ENCODE measurements at places on chromosomes 13 and 19.
A peak's percentile ranks its signal among the peaks of the same experiment; 100 is the strongest.

- DNase-seq = peak; percentile 94
Measured at GRCh38 chr19:49676136-49676783, 811 bp upstream of the PRMT1 start.

DNA sequence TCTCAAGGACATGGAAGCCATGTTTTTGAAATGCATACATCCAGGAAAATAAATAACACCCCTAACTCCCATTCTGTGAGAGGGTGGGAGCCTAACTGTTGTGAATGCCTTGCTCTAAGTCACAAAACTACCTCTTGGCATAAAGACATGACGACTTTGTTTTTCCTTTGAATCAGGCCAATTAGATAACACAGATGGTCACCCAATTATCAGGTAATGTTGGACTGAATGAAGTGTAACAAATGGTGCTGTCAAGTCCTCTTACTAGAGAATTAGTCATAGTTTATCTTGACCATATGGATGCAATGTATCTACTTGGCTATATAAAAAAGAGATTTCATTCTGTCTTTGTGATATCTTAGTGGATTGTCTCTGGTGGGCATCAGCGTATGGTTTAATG is 553.6 kb upstream of the ATXN8OS start:
- DNase-seq = no peak

DNA sequence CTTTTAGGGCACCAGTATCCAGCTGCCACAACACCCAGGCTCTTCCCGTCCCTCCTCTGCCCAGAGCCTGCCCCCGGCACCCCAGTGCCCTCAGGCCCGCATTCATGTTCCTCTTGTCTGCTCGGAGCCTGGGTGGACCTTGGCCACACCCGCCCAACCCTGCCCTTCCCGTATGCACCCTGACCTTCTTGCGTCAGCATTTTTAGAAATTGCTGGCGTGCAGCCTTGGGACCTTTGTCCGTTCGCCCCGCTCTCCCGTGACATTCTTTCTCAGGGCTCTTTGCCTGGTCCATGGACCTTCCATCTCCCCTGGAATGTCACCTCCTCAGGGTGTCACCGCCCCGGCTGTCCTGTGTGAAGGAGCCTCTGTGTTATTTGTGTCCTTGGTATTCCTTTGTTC is 7.6 kb downstream of the NUCB1 start:
- no peak for DNase-seq

DNA sequence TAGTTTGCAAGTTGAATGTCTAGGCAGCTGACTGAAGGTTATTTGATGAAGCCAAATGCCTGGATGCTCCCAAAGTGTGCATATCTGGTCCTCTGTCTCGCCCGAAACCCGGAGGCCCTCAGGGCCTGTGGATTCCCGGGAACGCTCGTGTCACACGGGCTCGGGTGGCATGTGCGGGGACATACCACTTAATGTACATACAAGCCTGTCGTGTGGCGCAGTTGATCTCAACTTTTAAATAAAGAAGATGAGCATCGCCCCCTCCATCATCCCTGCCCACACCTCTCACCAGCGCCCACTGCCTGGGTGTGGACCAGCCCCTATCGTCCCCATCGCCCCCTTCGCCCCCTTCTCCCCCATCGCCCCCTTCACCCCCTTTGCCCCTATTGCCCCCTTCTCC is 33.9 kb downstream of the ATP11A start:
- no peak for DNase-seq

- peak; percentile 66 for DNase-seq
Measured at GRCh38 chr19:14369399-14370168, 11.7 kb upstream of the ADGRE5 start.

GRCh38 chr13:97544031-97544765 is 110.2 kb downstream of the RAP2A start:
- no peak for DNase-seq

- no peak for DNase-seq
Measured at GRCh38 chr13:44744880-44745633, 168.9 kb upstream of the TSC22D1 start.

- DNase-seq = peak; percentile 65
Measured at GRCh38 chr19:44748426-44749254, at the start of gene BCL3. BCL3 (plus strand) TSS chr19:44748708; CDS start chr19:44748791, 83 bp downstream.

- no peak for DNase-seq
Measured at GRCh38 chr19:39833160-39833463, 850 bp downstream of the DYRK1B start.

DNA sequence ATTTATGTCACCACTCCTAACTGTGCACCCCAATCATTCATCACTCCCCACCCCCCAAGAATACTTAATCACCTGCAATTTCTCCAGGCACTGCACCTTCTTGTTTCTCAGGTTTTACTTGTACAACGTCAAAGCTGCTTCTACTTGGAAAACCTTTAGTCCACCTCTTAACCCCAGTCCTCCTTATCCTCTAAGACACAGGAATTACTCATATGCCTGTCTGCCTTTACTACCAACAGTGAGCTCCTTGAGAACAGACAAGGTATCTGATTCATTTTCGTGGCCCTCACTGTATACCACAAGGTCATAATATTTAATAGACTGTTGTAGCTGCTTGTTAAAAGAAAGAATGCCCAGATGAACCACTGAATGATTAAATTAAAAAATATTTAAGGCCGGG is 21.0 kb upstream of the NDFIP2 start:
- DNase-seq = no peak

DNA sequence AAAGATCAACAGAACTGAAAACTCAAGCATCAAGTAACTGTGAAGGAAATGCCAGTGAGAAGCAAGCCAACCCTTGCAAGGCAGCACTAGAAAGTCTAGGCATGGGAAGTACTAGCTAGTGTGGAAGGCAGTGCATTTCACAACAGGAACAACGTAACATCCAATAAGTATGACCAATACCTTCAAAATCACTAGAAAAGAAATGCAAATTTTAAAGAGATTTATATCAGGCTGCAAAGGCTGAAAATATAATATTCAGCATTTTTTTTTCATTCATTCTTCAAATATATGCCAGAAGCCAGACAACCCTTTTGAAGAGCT is 121.9 kb downstream of the DLEU7 start:
- no peak for DNase-seq

DNA sequence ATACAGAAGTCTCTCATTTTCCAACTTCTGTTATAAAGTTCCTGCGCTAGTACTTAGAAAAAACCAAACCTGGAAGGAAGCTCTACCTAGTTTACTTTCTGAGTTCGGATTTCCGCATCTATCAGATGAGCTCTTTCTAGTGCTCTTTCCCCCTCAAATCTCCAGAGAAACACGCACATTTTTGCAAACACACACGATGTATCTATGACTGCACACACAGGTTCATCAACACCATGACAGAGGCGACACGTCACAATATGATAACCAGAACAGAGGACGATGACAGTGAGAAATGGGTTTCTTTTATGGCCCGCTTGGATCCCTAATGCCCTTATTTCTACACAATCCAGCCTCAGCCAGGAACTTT is 629 bp upstream of the LRRC63 start:
- DNase-seq = no peak

- no peak for DNase-seq
Measured at GRCh38 chr13:22839603-22840530, 340.9 kb upstream of the SGCG start.

- DNase-seq = no peak
Measured at GRCh38 chr13:45696610-45697226, 5.4 kb upstream of the CBY2 start.

- no peak for DNase-seq
Measured at GRCh38 chr19:15623711-15624318, 8.8 kb downstream of the CYP4F8 start.

DNA sequence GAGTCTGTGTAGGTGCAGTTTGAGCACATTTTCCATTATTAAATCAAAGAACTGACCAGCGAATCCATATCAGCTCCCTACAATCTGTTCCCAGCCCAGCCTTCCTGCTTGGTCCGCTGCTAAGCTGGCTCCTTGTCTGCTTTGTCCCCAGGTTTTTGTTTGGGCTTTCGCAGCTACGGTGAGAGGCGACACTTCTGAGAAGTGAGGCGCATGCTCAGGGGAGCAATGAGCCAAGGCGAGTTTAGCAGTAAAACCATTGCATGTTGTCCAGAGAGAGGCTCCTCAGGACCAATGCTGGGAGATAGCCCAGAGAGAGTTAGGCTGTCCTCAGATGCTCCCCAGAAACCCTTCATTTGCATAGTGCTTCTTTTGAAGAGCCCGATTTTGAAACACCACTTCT is 162.0 kb downstream of the ITGBL1 start:
- no peak for DNase-seq

DNA sequence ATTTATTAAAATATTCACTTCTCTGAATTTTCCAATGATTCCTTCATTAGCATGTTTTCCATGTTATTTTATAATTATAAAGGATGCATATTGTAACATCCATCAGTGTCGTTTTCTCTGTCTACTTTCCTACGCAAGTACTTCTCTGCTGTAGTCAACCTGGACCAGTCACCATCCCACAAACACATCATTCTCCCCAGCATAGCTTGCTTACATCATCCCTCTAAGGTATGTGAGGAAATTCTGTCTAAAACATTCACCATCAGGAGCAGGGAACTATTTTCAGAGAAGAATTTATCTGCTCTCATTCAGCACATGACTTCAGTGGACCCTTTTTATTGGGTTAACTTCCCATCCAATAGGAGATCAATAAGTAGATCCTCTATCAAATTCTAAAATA is 806.1 kb upstream of the ARGLU1 start:
- no peak for DNase-seq

DNA sequence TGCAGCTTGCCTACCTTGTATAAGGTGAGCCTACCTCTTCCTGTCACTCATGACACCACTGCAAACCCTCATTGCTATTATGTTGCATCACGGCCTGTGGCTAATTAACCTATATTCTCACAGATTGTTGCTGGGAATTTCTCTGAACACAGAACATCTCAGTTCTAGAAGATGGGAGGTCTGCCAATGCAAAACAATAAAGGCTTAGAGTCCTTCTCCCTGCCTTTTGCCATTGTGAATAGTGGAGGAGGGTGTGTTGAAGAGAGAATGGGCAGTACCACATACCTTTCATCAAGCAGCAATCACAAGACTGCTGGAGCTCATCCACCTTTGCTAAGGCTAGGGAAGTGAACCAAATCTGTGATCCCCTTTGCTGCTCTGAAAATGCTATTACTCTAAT is 34.4 kb downstream of the WDFY2 start:
- DNase-seq = no peak

DNA sequence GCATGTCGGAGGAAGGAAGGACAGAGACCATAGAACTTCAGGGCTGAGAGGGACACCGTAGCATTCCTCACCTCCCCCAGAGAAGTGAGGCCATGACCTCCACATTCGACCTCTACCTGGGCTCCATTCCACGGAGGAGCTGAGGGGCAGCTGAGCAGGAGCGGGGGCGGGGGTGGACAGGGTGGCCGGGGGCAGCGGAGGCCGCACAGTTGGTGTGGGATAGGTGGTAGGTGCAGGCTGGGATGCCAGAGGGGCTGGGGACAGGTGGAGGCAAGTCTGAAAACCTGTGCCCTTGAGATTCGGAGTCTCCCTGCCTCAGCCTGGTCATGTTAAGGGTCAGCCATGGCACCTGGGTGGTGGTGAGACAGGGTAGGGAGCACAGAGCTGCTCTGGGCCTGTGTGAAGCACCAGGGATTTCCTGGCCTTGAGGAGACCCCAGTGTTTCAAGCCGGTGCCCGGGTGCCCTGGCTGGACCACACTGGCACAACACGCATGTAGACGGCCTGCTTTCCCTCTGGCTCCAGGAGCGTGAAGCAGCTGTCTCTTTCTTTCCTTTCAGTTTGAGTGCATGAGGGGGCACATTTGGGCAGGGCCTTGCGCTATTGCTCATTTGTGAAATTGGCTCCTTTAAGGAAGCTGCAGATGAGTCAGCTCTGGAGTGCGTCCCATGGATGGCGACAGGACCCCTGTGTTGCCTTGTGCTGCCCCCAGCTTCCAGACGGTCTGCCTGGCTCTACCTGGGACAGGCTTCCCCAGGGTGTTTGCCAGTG is 51.8 kb downstream of the TSSK6 start:
- DNase-seq = peak; percentile 65

GRCh38 chr13:34172048-34172447 is 354.1 kb downstream of the RFC3 start:
- no peak for DNase-seq

- DNase-seq = peak; percentile 71
Measured at GRCh38 chr13:19782049-19782726, 557 bp downstream of the PSPC1 start.

DNA sequence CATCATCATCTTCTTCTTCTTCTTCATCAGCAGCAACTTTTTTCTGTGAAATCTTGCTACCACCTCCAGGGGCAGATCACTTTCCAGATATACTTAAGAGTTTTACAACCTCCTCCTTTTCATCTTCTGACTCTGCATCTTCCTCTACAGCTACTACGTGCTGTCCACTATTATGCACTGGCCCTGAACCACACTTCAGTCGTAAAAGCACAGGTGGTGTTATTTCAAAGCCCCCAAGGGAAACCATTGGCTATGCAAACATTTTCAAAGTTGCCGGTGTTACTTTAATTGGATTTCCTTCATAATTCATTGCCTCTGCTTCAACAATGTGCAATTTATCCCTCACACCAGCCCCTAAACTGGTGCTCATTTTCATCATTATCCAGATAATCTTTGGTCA is 75.0 kb downstream of the POLR1D start:
- DNase-seq = no peak

- DNase-seq = no peak
Measured at GRCh38 chr13:101515504-101515903, 63.0 kb downstream of the ITGBL1 start.

GRCh38 chr13:100694722-100695508 is 20.3 kb upstream of the TMTC4 start:
- DNase-seq = no peak

DNA sequence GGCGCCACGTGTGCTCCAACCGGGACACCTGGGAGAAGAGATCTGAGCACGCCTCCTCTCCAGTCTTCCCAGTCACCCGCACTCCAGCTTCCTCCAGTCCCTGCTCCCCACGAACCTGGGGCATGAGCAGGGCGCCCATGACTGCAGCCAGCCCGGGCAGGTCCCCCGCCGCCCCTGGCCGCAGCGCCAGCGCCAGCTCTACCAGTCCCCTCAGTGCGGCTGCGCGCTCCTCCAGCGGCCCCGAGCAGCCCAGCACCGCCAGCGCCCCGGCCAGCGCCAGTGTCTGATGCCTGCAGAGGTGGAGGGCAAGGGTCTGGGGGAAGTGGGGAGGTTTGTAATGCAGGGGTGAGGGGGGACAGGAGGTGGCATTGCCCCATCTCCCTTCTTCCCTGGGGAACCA is 13.1 kb downstream of the SH2D3A start:
- no peak for DNase-seq

GRCh38 chr19:48196321-48196763 is 25.9 kb downstream of the ZSWIM9 start:
- DNase-seq = no peak

DNA sequence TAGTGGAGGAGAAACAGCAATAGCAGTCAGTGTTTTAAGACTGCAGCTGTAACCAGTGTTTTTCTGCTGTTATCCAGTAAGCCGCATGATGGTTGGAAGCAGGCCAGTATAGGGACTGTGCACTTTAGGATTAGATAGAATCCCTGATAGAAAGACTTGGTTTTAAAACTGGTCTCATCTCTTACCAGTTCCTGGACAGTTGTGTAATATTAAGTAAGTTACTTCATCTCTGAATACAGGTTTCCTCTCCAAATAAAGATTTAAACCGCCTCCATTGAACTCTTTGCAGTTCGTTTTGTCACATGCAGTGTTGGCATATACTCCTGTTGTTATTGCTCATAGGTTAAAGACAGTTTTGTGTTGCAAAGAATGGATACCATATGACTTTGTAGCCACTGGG is 25.6 kb downstream of the URI1 start:
- DNase-seq = peak; percentile 26

- DNase-seq = peak; percentile 49
Measured at GRCh38 chr19:49506575-49507105, 5.8 kb upstream of the FCGRT start.

GRCh38 chr19:44002212-44002565 is 568 bp upstream of the ZNF230 start:
- DNase-seq = no peak
